GM12878 (cell line): ENCODE measurements at places on chromosomes 3 and 15.

GRCh38 chr15:67543348-67543718 lies 830 bp downstream of the MAP2K5 start:
- no peak for DNase-seq

DNA sequence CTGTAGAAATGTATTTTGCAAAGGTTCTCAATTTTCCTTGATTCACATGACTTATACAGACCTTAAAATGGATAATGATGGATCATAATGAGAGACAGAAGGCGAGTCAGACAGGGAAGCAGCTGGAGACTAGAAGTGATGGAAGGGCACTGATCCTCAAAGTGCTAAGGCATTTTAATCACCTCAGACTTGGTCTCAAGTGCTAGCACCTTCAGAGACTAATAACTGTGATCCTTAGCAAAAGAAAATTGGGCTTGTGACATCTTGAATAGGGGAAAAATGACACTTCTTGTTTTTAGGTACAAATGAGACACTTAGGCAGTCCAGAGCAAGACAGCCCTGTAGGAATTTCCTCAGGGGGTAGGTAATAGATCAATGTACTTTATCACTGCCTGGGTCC lies 1011.7 kb downstream of the SQOR start:
- no peak for DNase-seq

GRCh38 chr3:147773116-147773630 lies 364.0 kb downstream of the ZIC1 start:
- DNase-seq: no peak

DNA sequence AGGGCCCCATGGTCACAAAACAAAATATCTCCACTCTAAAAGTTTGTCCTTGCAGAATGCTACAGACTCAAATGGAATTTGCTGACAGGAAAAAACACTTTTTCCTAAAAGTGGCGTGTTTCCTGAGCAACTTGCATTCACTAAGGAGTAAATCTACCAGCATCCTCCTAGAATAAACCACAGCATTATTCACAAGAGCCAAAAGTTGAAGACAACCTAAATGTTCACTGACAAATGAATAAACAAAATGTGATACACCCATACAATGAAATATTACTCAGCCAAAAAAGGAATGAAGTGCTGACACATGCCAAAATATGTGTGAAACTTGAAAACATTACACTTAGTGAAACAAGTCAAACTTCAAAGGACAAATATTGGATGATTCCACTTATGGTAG lies 28.9 kb downstream of the ITGB5 start:
- no peak for DNase-seq

DNA sequence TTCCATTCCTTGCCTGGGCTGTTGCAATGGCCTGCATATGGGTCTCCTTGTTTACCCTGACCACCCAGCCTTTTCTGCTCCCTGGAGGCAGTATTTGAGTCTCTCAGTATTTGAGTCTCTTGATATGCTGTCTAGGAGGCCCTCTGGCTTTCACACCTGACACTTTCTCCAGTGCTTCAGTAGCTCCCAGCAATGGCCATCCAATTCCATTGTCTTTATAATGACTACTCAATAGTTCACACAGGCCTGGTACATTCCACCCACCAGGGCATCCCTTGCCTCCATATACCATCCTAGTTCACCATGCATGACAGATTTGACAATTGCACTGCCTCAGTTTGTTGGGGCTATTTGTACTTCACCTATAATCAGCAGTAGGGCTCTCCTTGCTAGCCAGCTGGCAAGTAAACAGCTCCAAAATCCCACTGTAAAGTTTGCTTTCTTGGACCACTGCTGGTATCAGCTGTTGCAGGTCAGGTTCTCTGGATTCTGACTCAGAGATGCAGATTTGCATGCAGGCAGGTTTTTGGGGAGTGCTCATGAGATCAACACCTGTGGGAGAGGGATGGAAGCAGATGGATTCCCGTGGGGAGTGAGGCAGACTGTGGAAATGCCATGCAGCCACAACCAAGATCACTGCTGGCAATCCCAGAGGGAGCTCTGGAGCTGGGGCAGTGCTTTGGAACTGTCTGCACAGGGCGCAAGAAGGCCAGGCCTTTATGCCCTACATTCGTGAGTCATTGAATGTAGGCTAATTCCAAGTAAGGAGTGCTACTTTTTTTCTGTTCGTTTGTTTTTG lies 19.1 kb upstream of the XIRP1 start:
- no peak for DNase-seq

DNA sequence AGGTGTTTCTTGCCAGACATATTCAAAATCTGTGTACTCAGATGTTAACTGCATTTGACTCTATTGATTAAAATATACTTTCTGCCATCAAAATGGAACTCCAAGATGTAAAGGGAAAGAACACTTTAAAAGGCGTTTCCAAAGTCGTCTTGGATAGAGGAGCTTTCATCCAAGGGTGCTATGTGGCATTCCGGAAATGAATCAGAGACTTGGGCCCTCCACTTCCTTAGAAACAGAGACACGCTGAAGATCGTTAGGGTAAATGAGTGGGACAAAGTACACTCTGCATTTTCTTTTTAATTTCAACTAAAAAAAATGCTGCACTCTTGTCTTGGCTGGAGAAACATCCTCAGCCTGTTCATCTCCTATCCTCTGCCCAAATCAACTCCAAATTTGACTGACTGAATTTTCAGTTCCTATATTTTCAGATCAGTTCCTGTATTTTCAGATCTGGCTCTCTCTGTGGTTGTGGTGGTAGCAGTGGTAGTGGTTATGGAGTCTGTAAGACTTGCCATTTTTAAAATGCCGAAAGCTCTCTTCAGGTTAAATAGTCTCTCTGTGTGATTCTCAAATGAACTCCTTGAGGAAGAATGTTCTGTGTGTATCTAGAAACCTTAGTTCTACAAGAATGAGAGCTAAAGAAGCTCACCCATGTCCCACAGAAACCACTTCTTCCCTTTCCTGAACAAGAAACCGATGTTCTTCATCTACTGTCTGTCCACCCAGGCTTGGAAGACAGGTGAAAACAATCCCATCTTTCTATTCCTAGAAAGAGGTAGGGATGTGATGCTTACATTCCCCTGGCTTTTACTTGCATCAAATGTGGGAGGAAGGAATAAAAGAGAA lies 156.8 kb upstream of the ICE2 start:
- DNase-seq: peak; percentile 79

- peak; percentile 83 for DNase-seq
Observed at GRCh38 chr15:52006702-52007340, 12.2 kb upstream of the MAPK6 start.

GRCh38 chr3:148646126-148646665 lies 51.5 kb upstream of the AGTR1 start:
- DNase-seq: no peak

DNA sequence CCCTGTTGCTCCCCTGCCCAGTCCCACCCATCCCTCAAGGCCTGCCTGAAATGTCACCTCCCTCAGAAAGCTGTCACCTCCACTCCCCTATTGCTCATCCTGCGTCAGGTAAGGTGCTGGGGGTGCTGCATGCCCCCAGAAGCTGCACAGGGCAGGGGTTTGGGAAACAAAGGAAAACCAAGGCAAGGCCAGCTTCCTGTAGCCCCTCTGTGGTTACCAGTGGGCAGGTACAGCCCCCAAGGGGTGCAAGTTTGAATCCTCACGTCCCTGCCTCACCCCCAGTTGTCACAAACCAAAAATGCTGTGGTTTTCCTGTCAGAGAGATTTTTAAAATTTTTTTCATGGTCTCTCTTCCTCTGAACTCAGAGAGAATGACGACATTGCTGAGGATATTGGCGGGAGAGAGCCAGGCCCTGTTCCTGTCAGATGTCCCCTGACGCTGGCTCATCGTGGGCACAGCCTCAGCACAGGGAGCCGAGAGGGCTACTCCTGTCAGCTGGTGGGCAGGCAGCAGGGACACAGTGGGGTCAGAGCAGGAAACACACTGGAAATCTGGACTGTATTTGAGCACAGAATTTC lies 27.0 kb downstream of the PSTPIP1 start:
- DNase-seq: no peak

GRCh38 chr3:136152176-136152843 lies 43.8 kb downstream of the MSL2 start:
- no peak for DNase-seq

GRCh38 chr3:36991923-36992805 lies 767 bp downstream of the EPM2AIP1 start:
- DNase-seq: no peak

GRCh38 chr3:71803248-71803647 lies 18.3 kb upstream of the PROK2 start:
- no peak for DNase-seq

DNA sequence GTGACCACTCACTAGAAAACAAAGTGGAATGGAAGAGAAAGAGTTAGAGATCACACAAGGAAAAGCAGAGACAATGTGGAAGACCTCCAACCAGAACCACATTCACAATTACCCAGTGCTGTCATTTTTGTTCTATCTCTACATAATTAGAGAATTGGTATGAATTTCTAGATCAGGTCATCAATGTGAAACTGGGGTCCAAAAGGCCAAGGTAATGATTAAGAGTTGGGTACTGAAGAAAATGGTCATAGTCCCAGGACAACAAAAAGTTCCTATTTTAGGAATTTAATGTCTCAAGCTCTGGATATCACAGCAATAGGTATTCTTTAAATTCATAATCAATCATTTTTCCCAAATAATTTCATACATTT lies 84.7 kb upstream of the PPIB start:
- DNase-seq: peak; percentile 23

DNA sequence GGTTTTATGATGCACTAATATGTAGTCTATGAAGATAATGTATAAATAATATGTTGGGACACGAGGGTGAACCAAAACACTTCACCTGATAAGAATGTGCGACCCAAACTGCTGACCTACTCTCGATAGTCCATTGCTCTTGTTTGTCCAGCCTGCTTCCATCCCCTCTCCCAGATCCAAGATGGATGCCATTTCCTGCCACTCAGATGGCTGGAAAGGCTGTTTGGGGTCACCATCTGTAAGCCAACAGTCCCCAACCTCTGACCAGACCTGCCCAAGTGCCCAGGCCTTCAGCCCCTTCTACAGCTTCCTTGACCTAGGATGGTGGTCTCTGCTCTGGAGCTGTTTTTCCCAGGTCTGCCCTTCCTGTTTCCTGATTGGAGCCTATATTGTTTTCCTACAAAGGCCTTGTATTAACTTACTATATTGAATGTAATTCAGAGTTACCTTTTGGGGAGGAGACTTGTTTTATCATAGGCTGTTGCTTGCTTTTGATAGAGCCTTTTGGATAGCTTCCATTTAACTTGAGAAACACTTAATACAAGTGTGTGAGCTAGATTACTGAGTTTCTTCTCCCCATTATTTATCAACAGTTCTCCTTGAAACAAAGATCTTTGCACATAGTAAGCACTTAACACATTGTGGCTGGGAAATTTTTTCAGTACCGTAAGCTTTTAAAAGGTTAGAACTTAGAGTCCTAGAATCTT lies 5.0 kb upstream of the PAQR9 start:
- DNase-seq: no peak

DNA sequence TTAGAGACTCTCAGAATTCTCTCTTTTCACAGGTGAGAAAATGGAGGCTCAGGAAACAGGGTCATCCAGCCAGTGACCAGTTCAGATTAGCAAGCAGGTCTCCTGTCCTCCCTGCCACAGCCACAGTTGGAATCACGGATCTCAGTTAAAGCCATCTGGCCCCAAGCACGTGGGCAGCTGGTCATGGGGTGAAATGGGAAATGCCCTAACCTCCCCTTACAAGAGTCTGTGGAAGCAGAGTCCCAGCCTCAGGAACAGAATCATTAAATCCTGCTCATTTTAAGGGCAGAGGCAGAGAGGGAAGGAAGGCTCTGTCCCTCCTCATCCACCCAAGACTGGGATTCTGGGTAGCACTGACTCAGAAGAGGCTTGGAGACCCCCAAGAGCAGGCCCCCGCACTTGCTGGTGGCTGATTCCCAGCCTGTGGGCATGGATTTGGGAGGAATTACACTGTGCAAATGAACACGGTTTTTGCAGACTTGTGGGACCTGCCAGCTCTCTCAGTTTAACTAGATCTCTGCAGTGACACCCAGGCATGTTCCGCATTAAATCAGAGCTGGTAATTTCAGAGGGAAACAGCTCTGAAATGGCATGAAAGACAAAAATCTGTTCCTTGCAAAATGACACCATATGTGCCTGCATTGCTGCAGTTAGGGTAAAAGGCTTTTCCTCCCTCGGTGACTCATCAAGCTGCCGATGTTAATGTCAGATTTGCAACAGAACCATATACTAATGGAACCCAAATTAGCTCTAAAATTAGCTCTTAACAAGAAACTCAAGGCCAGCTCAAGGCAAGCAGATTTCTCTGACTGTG lies 89.0 kb downstream of the BDH1 start:
- DNase-seq: no peak

- no peak for DNase-seq
Observed at GRCh38 chr3:190701096-190701532, 161.4 kb downstream of the GMNC start.

DNA sequence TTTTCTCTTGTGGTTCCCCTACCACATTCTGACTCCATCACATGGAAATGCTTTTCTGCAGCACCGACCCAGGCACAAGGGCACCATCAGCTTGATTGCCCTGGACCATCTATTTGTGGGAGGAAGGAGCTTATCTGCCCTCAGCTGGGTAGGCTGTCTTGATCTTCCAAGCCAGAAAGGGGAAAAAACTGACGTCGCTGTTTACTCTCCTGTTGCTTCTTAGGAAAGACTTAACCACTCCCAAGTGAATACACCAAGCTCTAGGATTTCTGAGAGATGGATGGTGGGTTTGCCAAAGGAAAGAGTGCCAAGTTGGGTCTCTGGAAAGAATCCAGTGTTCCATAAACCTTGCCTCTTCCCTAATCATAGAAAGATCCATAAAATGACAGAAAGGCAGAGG lies 4.0 kb downstream of the TNFAIP8L3 start:
- DNase-seq: no peak

DNA sequence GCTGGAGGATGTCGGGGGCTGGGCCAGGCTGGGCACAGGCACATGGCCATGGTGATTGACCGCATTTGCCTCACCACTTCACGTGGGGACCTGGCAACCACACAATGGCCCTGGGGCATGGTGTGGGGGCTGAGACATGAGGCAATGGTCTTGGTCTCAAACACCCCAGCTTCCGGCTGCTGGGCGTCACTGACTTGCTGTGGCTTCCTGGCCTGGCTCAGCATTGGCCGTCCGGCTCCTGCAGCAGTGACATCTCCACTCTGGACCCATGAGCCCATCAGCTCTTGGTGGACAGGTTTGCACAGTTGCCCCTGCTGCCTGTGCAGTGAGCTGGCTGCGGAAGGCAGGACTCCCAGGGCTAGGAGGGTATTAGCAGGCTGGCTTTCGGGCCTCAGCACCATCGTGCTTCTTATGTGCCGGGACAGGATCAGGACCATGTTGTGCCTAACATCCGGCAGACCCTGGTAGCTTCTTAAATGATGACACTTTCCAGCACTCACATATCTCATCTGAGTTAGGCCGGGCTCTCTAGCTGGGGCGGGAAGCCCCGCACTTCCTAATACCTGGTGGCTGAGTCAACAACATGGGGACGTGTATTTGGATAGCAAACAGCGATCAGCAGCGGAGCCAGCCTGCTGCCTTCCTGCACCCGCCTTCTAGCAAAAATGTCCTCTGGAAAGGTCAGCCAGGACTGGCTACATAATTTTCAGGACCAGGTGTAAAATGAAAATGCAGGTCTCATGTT lies 34.1 kb downstream of the ZNF710 start:
- no peak for DNase-seq

- no peak for DNase-seq
Observed at GRCh38 chr3:158847885-158848284, 46.0 kb downstream of the MFSD1 start.

- no peak for DNase-seq
Observed at GRCh38 chr3:193951859-193952258, 184.1 kb upstream of the HES1 start.

GRCh38 chr3:112335434-112335781 lies 2.5 kb downstream of the CD200 start:
- no peak for DNase-seq
